ENCODE measurements at places on chromosomes 13 and 19.
A peak's percentile ranks its signal among the peaks of the same experiment; 100 is the strongest.

GRCh38 chr19:36963280-36963679 is 47.1 kb downstream of the ZNF568 start:
- peak; percentile 82 for DNase-seq

- no peak for DNase-seq
Observed at GRCh38 chr13:45473627-45474026, 8.9 kb downstream of the COG3 start.

GRCh38 chr13:64767054-64767453 is 2463.1 kb downstream of the PCDH9 start:
- peak; percentile 7 for DNase-seq

- no peak for DNase-seq
Observed at GRCh38 chr19:56107626-56108351, 13.3 kb downstream of the ZNF787 start.

DNA sequence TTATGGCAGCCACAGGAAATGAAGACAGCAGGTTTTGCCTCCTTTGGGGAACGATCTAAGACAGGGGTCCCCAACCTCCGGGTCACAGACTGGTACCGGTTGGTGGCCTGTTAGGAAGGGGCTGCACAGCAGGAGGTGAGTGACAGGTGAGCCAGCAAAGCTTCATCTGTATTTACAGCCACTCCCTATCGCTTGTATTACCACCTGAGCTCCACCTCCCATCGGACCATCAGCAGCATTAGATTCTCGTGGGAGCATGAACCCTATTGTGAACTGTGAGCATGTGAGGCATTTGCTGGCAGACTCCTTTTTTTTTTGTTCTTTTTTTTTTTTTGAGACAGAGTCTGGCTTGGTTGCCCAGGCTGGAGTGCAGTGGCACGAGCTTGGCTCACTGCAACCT is 22.2 kb downstream of the F2RL3 start:
- no peak for DNase-seq

GRCh38 chr19:1211494-1212234 is 6.1 kb downstream of the STK11 start:
- no peak for DNase-seq

DNA sequence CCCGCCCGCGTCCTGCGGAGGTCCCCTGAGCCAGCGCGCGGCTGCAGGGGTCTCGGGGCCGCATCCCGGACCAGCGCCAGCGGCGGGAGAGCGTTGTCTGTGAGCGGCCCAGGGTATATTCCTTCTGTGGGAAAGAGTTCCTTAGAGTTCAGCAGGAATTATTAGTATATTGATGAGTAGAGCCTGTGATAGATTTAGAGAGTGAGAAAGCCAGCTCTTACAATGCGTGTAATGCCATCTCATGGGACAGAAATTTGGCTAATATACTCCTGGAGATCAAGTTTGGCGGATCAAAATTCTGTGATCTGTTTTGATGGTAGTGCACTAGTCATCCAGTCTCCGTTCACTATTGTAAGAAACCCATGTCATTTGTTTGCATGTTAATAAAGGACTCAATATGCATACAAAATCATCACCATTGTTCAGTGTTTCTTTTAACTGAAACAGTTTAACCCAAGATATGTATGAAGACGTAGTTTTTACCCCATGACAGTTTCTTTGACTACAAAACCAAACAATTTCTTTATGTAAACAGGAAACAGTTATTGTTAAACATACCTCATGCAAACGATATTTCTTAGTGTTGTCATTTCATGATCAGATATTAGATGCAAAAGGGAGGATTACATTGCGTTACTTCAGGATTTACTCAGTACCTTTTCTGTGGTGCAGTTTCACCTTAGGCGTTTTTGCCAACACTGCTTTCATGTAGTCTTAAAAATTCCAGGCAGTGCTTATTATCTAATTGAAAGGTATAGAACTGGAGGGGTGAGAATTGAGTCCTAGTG is 9.9 kb downstream of the TNFRSF19 start:
- DNase-seq: no peak

DNA sequence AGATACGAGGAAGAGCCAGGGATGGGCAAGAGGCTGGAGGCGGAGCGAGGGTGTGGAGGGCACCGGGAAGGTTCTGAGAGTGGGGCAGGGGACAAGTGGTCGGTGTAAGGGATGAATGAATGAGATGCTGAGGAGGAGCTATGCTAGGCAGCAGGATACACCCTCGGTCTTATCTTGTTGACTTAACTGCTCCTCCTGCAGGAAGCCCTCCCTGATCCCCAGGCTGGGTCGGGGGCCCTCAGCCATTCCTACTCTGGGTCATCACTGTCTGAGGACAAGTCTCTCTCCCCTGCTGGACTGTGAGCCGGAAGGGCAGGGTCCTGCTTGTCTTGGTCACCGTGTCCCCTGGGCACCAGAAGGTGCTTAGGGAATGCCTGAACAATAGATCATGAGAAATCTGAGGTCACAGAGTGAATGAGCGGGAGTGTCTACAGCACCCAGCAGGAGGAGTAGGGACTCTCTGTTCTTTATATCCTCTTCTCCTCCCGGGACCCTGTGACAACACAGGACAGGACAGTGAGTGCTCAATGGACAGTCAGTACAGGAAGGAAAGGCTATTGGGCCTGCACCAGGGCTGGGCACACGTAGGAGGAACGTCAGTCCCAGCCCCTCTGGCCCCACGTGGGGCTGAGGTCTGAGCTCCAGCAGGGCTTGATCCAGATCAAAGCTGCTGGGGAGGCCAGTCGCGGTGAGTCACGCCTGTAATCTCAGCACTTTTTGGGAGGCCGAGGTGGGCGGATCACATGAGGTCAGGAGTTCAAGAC is 6.5 kb downstream of the NKPD1 start:
- no peak for DNase-seq

- DNase-seq: no peak
Observed at GRCh38 chr19:7265963-7266362, 28.3 kb downstream of the INSR start.

GRCh38 chr19:16185123-16185767 is at the start of gene FAM32A:
Gene FAM32A (plus strand): TSS chr19:16185410. CDS start chr19:16185443, 33 bp downstream.
- peak; percentile 97 for DNase-seq

DNA sequence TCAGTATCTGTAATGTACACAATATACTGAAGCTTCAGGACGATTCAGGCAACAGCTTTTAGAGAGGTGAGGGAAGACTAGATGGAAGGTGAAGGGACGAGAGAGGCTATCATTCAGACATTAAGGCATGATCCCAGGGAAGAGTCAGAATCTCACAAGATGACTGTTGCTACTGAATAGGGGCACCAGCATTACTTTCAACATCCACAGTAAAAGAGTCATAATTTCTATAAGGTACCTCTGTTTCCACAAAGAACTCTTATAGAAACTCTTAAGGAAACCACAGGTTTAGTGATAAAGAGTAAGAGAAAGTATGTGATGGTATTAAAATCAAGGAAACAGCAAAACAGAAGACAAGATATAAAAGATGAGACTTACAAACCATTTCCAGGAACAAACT is 23.0 kb downstream of the LCP1 start:
- no peak for DNase-seq

DNA sequence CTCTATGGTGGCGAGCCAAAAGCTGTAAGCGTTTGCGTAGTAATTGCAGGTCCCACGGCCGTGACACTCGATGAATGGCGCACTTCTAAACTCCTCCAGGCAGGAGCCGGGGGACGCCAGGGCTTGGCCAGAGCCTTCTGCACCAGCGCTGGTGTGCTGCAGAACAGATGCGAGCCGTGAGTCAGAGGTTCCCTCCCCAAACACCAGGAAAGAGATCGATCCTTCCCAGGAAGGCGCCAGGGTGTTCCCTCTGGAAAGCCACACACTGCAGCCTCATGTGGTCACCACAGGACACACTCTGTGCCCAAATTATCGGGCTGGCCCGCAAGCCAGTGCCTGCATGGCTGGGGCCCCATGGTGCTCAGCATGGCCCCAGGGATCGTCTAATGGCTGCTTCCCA is 154.6 kb downstream of the COL4A1 start:
- no peak for DNase-seq

Measured in NCI-H446 treated with DMSO at 0.1 percent for 48 hours (cell line).